Jurkat, Clone E6-1 (cell line): ENCODE measurements at places on chromosomes 16 and 17.

- no peak for DNase-seq
Measured at GRCh38 chr17:73226556-73227172, 33.8 kb downstream of the COG1 start.

- DNase-seq = no peak
Measured at GRCh38 chr17:8466456-8466855, 30.8 kb downstream of the NDEL1 start.

DNA sequence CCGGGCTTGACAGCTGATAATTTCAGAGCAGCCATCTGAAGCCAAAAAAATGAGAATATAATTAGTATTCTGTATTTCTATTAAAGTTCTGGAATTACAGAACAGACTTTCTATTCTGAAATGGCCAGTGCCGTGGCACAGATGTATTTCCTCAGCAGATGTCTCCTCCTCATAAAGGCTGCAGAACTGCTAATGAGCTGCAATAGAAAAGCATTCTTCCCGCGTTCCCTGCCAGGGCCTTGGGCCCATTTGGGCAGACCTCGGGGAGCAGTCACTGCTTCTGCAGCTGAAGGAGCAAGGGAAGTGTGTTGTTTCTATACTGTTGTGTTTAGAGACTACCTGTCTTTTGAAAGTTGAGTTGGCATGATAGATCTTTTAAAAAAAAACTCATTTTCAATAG lies 152.6 kb upstream of the CACNG5 start:
- DNase-seq = no peak

DNA sequence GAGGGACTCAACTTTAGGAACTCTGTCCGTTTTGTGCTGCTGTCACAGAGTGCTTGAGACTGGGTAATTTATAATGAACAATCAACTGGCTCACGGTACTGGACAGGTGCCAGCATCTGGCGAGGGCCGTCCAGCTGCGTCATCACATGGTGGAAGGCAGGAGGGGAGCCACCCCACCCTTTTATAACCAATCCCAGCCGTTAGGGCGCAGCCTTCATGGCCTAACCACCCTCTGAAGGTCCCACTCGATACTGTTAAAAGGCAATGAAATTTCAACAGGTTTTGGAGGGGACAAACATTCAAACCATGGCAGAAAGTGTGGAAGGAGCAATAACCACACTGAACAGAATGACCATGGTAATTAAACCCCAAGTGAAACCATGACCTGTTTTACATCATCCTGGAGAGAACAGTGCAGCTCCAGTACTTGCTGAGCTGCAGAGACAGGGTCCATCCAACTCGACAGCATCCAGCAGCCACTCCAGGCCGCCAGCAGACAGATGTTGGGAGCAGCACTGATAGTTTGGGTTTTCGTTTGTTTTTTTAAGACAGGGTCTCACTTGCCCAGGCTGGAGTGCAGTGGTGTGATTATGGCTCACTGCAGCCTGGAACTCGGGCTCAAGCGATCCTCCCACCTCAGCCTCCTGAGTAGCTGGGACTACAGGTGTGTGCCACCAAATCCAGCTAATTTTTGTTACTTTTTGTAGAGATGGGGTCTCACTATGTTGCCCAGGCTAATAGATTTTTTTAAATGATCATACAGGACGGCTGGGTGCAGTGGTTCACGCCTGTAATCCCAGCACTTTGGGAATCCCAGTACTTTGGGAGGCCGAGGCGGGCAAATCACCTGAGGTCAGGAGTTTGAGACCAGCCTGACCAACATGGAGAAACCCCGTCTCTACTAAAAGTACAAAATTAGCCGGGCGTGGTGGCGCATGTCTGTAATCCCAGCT lies 11.0 kb downstream of the CHMP6 start:
- DNase-seq = no peak

- DNase-seq = no peak
Measured at GRCh38 chr16:66911112-66911511, 7.6 kb downstream of the CDH16 start.
